ENCODE measurements at places on chromosomes 6 and 20.

DNA sequence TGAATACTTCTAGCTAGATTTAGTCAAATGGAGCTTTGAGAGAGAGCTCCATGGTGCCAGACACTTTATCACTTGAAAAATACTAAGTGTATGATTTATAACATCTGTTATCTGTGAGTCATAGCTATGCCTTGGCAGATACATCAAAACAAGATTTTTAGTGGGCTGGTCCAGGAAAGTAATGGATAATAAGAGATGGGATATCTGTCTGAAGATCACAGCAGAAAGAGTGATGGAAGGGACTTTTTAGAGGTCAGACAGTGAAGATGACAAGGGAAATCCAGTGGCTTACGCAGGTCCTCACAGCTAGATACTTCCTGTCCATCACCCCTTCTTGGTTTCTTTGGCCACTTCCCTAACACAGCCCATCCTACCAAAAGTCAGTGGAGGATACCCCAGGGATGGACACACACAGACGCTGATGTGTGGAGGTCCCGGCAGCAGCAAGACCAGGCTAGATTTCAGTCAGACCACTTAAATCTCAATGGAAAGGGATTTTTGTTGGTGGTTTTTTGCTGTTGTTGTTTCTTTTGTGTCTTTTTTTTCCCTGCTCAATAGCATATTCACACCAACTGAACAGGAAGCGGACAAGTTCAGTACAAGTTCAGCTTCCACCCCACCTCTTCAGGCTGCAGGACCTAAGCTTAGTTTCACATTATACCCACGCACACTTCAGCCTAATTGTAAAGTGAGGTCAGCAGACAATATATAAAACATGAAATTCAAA is 209.3 kb downstream of the ALDH8A1 start:
- no peak overlapping the region for H3K4me3 ChIP-seq
- no peaks in the 10 kb centered on the region for H3K27me3 ChIP-seq
- H3K36me3 ChIP-seq: no peaks in the 10 kb centered on the region
- H3K27ac ChIP-seq: no peak overlapping the region
- H3K4me1 ChIP-seq: no peaks in the 10 kb centered on the region

DNA sequence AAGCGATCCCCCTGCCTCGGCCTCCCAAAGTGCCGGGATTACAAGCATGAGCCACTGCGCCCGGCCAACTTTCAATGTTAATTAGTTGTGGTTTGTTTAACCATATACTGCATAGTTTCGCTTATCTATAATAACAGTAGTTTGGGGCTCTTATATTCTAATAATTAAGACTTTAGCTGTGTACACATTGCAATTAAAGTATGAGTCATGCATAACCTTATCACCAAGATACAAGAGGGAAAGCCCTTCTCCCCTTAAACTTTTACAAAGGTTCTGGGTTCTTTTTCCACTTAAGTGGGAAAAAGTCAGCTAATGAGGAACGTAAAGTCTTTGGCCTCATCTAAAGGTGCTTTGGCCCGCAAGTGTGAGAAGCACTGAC is 3.2 kb upstream of the MCCD1 start:
- no peaks in the 10 kb centered on the region for H3K4me1 ChIP-seq
- no peak overlapping the region for H3K4me3 ChIP-seq
- peaks cover 10% of the 10 kb centered on the region for H3K36me3 ChIP-seq
- H3K27me3 ChIP-seq: no peaks in the 10 kb centered on the region

DNA sequence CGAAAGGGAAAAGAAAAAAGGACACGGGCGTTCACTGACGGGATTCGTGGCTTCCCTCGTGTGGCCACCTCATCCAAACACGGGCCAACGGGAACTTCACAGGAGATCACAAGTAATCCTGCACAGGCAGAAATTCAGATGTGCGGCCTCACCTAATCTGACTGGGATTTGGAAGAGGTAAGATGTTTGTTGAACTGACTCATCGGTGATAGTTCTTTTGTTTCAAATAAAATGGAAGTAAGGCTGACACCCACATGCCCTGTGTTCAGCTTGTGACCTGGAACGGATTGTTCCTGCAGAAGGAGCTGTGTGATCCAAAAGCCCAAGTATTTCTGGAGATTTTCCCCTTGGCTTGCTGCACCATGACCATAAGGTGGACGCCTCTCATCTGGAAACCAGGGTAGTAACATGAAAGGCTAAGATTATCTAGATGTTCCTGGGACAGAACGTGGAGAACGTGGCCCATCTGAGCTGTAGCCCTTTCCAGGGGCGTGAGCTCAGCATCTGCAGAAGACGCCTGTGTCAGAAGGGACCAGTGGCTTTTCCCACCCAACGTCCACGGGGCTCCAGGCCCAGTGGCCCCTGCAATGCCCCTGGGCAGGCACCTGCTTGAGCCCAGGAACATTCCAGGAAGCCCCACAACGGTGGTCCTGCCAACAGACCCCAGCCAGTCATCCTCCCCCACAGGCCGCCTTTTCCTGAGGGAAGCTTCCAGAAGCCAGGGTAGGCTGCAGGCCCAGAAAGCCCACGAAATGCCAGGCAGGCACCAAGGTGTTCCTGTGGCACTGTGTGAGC is 39.7 kb downstream of the DLL1 start:
- H3K4me3 ChIP-seq: no peak overlapping the region
- no peaks in the 10 kb centered on the region for H3K27me3 ChIP-seq

DNA sequence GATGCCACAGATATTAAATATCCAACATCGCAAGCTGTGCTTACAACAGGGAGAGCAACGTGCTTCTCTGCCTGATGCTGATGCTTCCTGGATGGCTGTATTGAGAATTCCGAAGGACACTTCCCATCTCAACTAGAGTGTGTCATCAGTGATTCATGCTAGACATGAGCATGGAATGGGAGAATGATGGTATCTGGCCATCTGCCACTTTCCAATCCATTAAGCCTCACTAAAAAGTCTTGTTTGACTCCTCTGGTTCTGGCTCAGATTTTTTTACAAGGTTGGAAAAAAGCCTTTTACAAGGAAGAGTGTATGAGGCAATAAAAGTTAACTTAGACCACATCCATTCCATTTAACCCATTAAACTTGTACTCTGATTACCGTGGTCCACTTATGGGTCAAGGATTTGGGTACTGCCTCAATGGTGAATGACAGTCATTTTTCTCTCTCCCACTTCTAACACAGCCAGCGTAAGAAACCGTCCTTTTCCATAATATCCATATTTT is 265.3 kb downstream of the UST start:
- H3K27ac ChIP-seq: no peak overlapping the region
- DNase-seq: no peak
- no peaks in the 10 kb centered on the region for H3K4me1 ChIP-seq
- H3K4me3 ChIP-seq: no peak overlapping the region
- H3K36me3 ChIP-seq: no peaks in the 10 kb centered on the region
- H3K27me3 ChIP-seq: no peaks in the 10 kb centered on the region

DNA sequence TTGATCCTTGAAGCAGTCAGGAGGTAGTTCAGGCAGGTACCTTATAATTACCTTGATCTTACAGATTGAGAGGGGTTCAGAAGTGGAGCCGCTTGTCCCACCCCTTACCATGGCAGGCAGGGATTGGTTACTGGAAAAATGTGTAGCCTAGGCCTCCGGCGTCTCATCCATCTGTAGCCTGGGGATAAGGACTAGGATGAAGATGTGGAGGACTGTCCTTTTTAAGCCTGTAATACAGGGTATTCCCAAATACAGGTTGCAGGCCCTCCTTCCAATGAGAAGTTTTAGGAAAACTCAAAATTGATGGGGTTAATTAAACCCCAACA is 2.8 kb downstream of the HMGA1 start:
- H3K4me3 ChIP-seq: no peak overlapping the region
- no peaks in the 10 kb centered on the region for H3K27me3 ChIP-seq
- no peak for DNase-seq
- peaks cover 39% of the 10 kb centered on the region for H3K36me3 ChIP-seq
- H3K4me1 ChIP-seq: peaks cover 44% of the 10 kb centered on the region

- H3K4me1 ChIP-seq: no peaks in the 10 kb centered on the region
- H3K36me3 ChIP-seq: no peaks in the 10 kb centered on the region
- H3K27me3 ChIP-seq: no peaks in the 10 kb centered on the region
- no peak overlapping the region for H3K27ac ChIP-seq
Observed at GRCh38 chr20:54984104-54984448, 508.7 kb downstream of the DOK5 start.

DNA sequence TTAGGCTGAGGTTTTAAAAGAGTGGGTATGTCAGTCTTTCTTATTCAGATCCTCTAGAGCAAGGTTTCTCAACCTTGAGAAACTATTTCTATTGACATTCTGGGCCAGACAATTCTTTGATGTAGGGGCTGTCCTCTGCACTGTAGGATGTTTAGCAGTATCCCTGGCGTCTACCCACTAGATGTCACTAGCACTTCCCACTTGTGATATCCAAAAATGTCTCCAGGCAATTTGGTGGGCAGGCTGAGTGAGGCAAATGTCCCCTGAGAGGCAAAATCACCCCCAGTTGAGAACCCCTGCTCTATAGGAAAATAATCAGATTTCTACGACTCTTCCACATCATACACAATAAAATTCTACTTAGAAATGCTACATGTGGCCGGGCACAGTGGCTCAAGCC is 7.7 kb upstream of the ZKSCAN8 start:
- H3K27ac ChIP-seq: no peak overlapping the region
- H3K4me1 ChIP-seq: peaks cover 12% of the 10 kb centered on the region

DNA sequence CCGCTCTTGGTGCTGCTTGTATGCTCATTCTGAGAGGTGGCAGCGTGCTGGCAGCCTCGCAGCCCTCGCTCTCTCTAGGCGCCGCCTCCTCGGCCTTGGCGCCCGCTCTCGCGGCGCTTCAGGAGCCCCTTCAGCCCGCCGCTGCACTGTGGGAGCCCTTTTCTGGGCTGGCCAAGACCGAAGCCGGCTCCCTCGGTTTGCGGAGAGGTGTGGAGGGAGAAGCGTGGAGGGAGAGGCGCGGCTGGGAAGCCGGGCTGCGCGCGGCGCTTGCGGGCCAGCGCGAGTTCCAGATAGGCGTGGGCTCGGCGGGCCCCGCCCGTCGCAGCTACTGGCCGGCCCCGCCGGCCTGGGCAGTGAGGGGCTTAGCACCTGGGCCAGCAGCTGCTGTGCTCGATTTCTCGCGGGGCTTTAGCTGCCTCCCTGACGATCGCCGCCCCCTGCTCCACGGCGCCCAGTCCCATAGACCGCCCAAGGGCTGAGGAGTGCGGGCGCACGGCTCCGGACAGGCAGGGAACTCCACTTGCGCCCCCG is 19.5 kb upstream of the FAM8A1 start:
- H3K4me1 ChIP-seq: peaks cover 3% of the 10 kb centered on the region
- peaks cover 5% of the 10 kb centered on the region for H3K27me3 ChIP-seq
- DNase-seq: no peak
- H3K36me3 ChIP-seq: no peaks in the 10 kb centered on the region
- no peak overlapping the region for H3K27ac ChIP-seq

- no peaks in the 10 kb centered on the region for H3K27me3 ChIP-seq
- no peak overlapping the region for H3K4me3 ChIP-seq
- H3K4me1 ChIP-seq: no peaks in the 10 kb centered on the region
- no peak for DNase-seq
- peaks cover 75% of the 10 kb centered on the region for H3K36me3 ChIP-seq
Observed at GRCh38 chr6:3108746-3109414, 9.6 kb upstream of the BPHL start.

DNA sequence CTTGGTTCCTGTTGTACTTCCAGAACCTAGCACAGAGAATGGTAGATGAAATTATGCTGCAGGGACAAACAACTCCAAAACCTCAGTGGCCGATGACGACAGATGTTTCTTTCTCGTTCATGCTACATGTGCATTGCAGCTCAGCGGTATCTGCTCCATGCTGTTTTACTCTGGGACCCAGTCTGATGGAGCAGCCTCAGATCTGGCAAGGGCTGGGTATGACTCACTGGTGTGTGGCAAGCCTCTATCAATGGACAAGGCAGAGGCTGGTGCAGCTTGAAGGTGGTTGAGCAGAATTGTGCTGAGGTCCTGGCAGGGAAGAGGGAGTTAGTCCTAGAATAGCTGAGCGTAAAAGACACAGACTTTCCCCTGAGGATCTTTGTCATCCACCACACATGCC is 10.3 kb upstream of the BLCAP start:
- H3K27me3 ChIP-seq: no peaks in the 10 kb centered on the region
- H3K4me3 ChIP-seq: no peak overlapping the region
- H3K36me3 ChIP-seq: no peaks in the 10 kb centered on the region
- H3K27ac ChIP-seq: no peak overlapping the region
- H3K4me1 ChIP-seq: no peaks in the 10 kb centered on the region
- no peak for DNase-seq

DNA sequence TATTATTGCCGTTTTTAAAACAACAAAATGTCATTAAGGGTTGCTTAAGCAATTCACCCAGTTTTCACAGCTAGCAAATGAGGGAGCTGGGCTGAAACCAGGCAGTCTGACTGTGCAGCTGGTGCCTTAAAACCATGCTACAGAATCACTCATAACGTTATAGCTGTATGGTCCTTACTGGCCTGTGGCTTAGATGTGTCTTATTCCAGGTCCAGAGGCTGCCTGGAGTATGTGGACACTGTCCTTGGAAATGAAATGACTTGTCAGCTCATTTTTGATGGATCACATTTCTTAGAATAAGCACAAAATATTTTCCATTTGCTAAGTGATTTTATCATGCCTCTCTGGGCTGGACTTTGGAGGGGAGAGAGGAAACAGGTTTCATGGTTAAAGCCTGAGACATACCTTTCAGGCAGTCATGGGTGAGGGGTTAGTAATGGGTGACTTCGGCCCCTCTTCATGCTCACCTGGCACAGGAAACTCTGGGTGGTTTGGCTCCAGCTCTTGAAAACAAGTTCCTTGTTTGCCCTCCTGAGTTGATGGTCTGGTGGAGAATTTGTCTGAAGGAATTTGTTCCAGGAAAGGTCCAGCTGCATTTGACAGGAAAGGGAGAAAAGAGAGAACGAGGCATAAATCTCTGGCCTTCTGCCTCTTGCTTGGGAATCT is 823.2 kb downstream of the DHX35 start:
- H3K4me1 ChIP-seq: no peaks in the 10 kb centered on the region
- H3K4me3 ChIP-seq: no peak overlapping the region
- H3K27ac ChIP-seq: no peak overlapping the region
- DNase-seq: no peak
- no peaks in the 10 kb centered on the region for H3K36me3 ChIP-seq

GRCh38 chr6:82702574-82702973 is 339.0 kb downstream of the TPBG start:
- no peaks in the 10 kb centered on the region for H3K36me3 ChIP-seq
- no peak overlapping the region for H3K4me3 ChIP-seq
- no peaks in the 10 kb centered on the region for H3K4me1 ChIP-seq
- DNase-seq: no peak

DNA sequence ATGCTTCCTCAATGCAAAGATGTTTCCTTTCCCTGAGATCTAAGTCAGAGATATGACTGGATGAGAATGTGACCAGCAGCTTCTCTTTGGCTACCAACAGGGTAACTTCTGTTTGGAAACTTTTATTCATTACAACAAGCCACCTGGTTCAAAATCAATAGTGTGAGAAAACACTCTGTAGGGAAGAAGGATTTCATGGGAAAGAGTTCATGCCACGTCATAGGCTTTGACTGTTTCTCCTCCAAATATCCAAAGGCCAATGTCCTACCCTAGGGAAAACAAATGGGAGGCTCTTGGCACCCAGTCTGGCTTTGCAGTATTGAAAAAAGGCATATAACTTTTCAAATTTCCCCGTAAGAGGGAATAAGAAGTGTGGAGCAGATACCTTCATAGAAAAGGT is 245.5 kb downstream of the FNDC1 start:
- H3K4me1 ChIP-seq: no peaks in the 10 kb centered on the region
- H3K27me3 ChIP-seq: peaks cover 3% of the 10 kb centered on the region
- no peak for DNase-seq
